Foreskin keratinocyte (primary cell): ENCODE measurements at places on chromosomes 12 and 14. TPM values are rescaled to one million over a fixed set of nuclear protein-coding genes. Genes with fewer than 3 reads are reported as not detected.
A peak's percentile ranks its signal among the peaks of the same experiment; 100 is the strongest.

Gene HIF1A
- 20.3 and 27.4 TPM in 2 replicates for polyA plus RNA-seq

Gene TAS2R7
- polyA plus RNA-seq: not detected in 2 replicates

Gene AMHR2
- not detected in 2 replicates for polyA plus RNA-seq

Gene IL22
- polyA plus RNA-seq: not detected in 2 replicates

Gene DACT1
- polyA plus RNA-seq: 0.06 TPM in 1 of 2 replicates, not detected in the other

Gene CLEC4C
- polyA plus RNA-seq: not detected in 2 replicates

Gene CPNE6
- polyA plus RNA-seq: not detected in 2 replicates

Gene C12orf54
- polyA plus RNA-seq: 5.3 and 8.6 TPM in 2 replicates

Gene REP15
- polyA plus RNA-seq: 2.5 and 2.9 TPM in 2 replicates

Gene NDRG2
- 9.7 and 9.8 TPM in 2 replicates for polyA plus RNA-seq

Gene C14orf39
- not detected in 2 replicates for polyA plus RNA-seq

Gene FBRSL1
- 23.7 and 30.7 TPM in 2 replicates for polyA plus RNA-seq

Gene OR6C1
- not detected in 2 replicates for polyA plus RNA-seq

DNA sequence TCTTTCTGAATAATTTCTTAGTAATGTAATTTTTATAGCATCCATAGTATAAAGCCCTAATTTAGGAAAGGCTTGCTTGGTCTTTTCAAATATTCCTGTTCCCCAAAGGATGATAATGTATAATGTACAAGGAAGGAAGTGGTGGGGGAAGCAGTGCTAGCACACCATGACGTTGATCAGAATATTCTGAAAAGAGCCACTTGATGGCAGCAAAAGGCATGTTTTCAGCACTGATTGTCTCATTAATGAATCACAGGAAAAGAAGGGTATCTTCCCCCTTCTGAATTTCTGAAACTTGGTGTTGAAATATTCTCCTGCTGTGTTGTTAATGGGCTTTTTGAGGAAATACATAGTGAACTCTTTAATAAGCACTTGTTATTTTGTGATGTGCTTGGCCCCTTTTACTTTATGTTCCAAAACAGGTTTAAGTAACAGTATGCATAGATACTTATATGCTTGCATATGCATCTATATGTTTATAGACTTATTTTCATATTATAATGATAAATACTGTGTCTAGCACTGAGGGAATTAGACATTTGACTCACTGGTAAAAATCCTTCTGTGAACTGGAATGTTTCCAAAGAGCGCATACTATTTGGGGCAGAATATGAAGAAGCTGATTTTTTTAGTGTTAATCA, 122.0 kb downstream of the TMEM117 start:
- peak; percentile 22 for DNase-seq

GRCh38 chr12:66365718-66366490, 63.6 kb downstream of the HELB start:
- DNase-seq: no peak

DNA sequence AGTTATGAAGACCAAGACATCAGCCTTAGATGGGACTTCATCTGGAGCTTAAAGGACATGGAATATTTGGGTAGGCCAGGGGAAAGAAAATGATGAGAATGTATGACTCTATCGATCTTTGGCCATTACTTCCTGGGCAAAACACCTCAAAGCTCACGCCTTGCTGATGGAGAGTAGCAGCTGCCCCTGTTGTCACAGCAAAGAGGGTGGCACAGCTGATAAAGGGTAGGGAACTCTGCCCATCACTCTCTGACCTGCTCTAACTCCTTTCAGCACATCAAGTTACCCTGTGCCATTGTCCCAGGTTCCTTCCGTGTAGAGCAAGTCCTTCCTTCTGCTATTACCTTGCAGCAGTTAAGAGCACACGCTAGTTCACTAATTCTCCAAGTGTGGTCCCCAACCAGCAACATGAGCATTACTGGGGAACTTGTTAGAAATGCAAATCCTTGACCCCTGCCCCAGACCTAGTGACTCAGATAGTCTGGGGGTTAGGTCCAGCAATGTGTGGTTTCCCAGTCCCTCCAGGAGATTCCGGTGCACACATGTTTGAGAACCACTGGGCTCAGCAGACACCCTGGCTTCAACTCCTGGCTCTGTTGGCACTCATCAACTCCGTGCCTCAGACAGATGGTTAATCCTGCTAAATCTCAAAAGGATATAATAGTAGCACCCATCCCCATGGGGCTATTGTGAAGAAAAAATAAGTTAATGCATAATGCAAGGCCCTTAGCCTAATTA, 93.7 kb upstream of the EEA1 start:
- no peak for DNase-seq

DNA sequence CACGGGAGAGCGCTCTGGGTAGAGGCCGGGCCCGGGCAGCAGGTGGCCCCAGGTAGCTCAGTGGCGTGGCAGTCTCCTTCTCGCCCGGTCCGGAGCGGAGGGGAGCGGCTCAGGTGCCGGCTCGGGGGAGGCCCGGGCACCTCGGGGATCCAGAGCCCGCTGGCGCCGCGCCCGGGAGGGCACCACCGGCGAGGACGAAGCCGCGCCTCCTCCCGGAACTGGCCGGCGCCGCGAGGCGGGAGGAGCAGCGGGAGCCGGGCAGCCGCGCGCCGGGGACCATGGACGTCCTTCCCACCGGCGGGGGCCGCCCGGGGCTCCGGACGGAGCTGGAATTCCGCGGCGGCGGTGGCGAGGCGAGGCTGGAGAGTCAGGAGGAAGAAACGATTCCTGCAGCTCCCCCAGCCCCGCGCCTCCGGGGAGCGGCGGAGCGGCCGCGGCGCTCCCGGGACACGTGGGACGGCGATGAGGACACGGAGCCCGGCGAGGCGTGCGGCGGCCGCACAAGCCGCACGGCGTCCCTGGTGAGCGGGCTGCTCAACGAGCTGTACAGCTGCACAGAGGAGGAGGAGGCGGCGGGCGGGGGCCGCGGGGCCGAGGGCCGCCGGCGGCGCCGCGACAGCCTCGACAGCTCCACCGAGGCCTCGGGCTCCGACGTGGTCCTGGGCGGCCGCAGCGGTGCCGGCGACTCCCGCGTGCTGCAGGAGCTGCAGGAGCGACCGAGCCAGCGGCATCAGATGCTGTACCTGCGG, 21.5 kb upstream of the GNS start:
- no peak for DNase-seq

GRCh38 chr12:89918172-89918846, 209.7 kb upstream of the ATP2B1 start:
- DNase-seq: no peak

GRCh38 chr14:98226411-98226810, 1045.6 kb downstream of the BCL11B start:
- DNase-seq: no peak

GRCh38 chr14:62645649-62646048, 399.6 kb downstream of the KCNH5 start:
- DNase-seq: no peak

DNA sequence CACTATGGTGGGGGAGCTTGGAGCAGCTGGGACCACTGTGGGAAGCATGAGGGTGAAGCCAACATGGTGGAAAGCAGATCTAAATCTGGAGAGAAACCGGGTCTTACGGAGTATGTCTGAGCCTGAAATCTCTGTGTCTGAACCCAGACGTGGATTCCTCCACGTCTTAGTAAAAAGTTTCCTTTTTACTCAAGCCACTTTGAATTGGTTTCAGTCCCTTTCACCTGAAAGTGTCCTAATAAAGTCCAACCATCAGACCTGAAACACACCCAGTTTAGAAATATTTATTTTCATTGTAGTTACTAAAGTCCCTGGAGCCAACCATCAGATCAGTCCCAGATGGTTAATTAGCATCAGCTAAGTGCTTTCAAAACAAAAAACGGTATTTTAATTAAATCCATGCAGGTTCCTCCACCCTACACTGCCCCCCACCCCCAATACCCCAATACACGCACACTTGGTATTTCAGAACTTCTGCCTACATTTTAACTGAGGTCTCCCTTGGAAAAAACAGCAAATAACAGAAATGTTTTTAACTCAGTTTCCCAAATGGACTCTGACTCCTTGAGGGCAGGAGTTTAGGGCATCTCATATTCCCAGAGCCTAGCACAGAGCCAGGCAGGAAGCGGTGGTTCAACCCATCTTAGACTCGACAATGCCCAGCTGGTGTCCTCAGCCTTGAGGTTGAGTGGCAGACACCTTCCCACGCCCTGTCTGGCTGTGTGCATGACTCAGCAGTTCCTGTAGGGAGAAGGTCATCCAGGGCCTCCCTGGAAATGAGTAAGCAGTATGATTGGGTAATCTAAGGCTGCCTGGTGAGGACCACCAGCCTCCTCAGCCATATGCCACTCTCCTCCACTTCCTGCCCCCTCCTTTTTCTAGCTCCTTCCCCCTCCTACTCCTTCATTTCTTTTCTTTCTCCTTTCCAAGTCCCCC, 175.8 kb downstream of the TTC8 start:
- DNase-seq: peak; percentile 95

GRCh38 chr12:54988402-54989054, 4.0 kb upstream of the TESPA1 start:
- DNase-seq: no peak

DNA sequence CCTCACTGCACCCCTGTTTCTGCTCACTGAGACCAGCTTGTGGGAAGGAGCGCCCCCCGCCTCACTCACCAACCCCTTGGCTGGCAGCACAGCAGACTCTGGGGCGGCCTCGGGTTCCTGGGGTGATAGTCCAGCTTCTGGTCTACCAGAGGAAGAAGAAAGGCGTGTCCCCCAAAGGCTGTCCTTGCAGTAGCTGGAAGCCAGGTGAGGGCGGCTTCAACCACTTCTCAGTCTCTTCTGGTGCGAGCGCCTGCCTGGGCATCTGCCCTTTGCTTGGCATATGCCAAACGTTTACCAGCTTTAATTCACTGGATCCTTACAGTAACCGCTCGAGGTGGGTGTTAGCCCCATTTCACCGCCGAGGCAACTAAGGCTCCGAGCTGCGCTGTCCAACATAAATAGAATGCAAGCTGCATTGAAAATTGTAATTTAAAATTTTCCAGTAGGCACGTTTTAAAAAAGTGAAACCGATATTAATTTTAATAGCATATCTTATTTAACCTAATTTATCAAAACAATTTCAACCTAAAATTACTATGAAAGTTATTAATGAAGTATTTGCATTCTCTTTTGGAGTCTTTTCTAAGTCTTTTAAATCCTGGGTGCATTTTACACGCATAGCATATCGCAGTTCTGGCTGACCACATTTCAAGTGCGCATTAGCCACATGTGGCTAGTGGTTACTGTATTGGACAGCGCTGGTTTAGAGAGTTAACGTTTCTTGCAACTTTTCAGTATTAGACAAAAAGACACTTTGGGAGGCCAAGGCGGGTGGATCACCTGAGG, 872 bp downstream of the FAM177A1 start:
- DNase-seq: peak; percentile 37

GRCh38 chr12:96368233-96368632, 32.0 kb downstream of the CDK17 start:
- no peak for DNase-seq

DNA sequence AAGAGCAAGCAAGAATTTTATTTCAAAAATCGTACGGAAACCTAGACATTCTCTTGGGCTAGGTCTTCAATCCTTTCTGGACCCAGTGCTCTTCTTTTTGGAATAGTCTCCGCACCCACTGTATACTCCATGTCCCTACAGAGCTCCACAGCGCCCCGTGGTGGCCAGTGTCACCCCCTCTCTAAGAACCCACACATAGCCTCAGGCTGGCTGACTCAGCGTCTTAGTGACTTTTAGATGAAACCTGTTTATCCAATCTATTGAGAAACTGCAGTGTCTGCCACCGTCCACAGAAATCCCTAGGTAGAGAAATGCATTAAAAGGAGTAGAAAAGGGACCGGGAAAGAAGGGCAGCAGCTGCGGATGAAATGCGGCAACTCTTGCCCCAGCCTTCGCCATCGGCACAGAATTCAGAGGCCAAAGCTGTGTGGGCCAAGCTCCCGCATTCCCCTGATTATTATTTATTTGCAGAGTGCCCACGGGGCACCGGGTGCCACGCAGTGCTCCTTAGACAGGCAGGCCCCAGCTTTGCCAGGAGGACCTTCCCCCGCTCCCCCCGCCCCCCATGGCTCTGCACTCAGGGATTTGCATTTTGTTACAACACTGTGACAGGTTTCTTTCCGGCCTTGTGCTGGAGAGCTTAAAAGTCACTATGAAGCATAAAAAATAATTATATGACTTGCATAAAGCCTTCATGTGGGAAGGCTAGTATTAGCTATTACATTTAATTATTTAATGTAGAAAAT, 170.1 kb upstream of the FKBP4 start:
- peak; percentile 9 for DNase-seq

GRCh38 chr12:92133171-92133570, 12.5 kb downstream of the BTG1 start:
- DNase-seq: no peak

DNA sequence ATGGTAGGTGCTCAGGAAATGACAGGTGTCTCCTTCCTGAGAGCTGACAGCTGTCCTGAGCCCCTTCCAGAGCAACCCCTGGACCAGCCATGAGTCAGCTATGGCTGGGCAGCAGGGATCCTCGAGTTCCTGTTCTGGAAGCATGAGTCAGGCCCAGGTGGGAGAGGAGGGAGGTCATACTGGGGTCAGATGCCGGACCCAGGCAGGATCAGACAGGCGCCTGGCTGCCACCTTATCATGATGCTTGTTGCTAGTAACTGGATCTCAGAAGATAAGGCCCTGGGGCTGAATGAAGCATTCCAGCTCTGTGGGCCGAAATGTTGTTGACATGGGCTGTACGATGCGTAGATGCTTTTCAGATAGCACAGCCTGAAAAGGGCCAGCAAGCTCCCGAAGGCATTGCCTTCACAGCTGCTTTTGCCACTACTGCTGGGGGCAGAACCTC, 17.4 kb upstream of the KRT7 start:
- peak; percentile 98 for DNase-seq

- no peak for DNase-seq
These were observed 46.5 kb upstream of the IFNG-AS1 start for GRCh38 chr12:67942724-67943123.

GRCh38 chr14:90580377-90581335, 183.8 kb downstream of the CALM1 start:
- no peak for DNase-seq

GRCh38 chr14:25178255-25178654, 128.3 kb upstream of the STXBP6 start:
- DNase-seq: peak; percentile 75

- peak; percentile 89 for DNase-seq
These were observed 438 bp downstream of the DDX54 start for GRCh38 chr12:113184900-113185179.

- peak; percentile 10 for DNase-seq
These were observed 714.1 kb downstream of the FSCB start for GRCh38 chr14:43792980-43793379.

DNA sequence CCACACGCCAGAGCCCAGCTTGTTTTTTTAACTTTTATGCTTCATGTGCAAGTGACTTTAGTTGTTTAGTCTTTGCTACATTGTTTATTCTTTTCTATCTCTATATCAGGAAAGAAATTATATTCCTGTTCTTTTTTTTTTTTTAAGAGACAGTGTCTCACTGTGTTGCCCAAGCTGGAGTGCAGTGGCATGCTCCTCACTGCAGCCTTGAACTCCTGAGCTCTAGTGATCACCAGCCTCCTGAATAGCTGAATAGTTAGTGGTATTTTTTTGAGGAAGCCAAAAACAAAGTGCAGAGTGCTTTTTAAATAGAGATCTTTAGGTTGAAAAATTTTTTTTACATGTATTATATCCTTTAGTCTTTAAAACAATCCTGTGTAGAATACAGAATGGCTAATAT, 58.2 kb downstream of the ETNK1 start:
- DNase-seq: no peak

GRCh38 chr14:22824711-22825359, 4.9 kb upstream of the MRPL52 start:
- DNase-seq: peak; percentile 81

- DNase-seq: no peak
These were observed 118.9 kb downstream of the PIWIL1 start for GRCh38 chr12:130456375-130457199.
